ENCODE measurements at places on chromosomes 3 and 15.

- DNase-seq, result no peak
Measured at GRCh38 chr3:12451960-12452359, 32.3 kb upstream of the TSEN2 start.

- no peak for DNase-seq
Measured at GRCh38 chr3:171184372-171184771, 157.9 kb upstream of the SLC2A2 start.

DNA sequence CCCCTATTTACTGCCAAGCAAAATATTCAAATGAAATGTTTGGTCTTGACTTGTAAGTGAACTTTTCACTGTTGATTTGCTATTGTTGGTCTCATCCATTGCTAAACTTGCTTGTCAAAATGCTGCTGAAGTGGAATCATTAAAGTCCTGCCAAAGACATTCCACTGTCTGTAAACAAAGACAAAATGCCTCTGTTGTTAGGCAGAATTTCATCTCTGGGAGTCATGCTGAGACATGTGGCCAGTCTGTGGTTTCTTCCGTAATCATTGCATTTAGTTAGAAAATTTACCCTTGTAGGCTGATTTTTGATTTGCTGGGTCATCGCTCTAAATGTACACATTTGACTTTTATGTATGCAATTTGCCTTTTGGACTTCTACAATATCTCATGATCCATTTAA lies 577.7 kb downstream of the MECOM start:
- no peak for DNase-seq

DNA sequence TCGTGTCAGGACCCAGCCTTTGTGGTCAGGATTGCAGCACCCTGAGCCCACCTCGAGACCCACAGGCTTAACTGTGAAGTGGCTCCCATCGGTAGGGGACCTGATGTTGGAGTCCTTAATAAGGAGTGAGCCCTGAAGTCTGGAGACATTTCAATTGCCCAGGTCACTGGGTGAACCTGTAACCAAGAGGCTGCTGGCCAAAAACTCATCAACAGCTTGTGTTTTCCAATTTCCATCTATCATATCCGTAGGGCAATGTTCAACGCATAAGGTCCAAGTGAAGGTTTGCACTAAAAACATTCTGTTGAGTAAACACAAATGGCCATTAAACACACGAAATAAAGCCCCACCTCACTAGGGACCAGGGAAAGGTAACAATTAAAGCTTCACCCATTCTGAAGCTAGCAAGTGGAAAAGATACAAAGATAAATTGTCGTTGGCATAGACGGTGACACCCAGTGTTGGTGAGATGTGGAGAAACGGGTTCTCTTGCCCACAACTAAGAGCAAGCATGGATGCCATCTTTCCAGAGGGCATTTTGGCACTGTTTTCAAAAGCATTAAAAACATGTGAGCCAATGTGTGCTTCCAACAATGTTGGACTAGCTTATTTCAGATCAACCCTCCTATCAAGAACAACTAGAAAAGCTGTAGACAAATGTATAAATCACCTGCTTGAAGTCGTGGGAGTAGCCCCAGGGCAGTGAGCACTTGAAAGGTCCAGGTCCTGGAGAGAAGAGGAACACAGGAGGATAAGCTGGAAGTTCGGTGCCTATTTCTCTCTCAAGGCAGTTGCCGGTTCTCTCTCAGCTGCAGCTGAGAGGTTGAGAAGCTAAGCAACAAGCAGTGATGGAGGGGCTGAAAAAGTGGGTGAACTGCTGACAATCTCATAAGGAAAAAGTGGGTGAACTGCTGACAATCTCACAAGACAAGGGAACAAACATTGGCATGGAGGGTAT lies 56.3 kb upstream of the PCSK6 start:
- DNase-seq, result no peak

GRCh38 chr3:118476885-118477618 lies 557.6 kb downstream of the IGSF11 start:
- DNase-seq, result no peak

DNA sequence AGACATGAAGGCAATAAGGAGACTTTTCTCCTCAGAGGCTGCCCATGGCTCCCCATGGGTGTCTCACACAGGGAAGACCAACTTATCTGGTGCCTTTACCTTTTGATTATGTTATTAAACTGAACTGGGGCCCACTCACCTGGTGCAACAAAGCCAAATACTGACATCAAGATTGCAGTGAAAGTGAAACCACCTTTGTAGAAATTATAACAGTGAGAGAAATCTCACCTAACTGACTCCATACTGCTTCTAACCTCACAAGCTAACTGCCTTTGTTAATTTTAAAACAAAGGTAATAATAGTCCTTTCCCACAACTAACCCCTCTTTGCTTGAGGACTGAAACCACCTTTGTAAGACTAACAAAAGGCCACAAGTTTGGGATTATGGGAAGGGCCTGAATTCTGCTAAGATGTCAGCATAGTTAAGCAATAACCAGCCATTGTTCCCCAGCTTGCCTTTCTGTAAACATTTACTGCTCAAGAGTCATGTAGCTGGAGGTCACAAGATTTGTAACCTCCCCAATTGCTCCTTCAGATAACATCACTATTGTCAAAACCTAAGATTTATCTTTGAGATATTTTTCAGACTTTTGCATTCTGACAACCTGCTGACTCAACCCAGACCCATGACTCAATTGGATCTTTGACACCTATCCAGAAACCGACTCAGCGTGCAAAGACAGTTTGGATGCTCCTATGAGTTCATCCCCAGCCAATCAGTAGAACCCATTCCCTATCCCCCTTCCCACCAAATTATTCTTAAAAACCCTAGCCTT lies 420.3 kb upstream of the CFAP20DC start:
- DNase-seq, result peak; percentile 14

- no peak for DNase-seq
Measured at GRCh38 chr3:174168026-174168425, 691.1 kb upstream of the NAALADL2 start.

DNA sequence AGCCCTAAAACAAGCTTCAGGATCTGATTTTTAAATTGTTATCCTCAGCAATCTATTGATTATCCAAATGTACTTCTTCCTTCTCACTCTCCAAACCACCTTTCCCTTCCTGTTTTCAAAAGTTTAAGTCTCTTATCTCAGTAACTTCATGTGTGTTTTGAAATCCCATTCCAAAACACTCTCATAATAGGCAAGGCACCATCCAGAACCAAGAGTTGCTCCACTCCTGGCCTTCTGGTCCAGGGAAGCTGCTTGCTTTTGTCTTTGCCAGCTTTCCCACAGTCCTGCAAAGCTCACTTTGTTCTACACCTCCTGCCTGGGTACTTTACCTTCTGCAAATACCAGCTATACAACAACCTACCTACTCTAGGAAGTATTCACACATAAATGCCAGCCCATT lies 63.5 kb downstream of the MLH1 start:
- no peak for DNase-seq

DNA sequence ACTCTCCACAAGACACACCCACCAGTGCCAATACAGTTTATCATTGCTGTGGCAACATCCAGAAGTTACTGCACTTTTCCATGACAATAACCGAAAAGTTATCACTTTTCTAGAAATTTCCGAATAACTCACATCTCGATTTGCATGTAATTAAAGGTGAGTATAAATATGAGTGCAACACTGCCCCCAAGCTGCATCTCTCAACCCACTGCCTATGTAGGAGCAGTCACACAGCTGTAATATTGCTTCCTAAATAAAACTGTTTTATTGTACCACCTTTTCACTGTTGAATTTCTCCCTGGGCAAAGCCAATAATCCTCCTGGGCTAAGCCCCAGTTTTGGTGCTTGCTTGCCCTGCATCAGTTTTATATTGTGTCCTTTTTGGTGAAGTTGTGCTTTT lies 601.0 kb upstream of the EPHA6 start:
- DNase-seq, result no peak

- no peak for DNase-seq
Measured at GRCh38 chr3:105157067-105157765, 209.5 kb upstream of the ALCAM start.

DNA sequence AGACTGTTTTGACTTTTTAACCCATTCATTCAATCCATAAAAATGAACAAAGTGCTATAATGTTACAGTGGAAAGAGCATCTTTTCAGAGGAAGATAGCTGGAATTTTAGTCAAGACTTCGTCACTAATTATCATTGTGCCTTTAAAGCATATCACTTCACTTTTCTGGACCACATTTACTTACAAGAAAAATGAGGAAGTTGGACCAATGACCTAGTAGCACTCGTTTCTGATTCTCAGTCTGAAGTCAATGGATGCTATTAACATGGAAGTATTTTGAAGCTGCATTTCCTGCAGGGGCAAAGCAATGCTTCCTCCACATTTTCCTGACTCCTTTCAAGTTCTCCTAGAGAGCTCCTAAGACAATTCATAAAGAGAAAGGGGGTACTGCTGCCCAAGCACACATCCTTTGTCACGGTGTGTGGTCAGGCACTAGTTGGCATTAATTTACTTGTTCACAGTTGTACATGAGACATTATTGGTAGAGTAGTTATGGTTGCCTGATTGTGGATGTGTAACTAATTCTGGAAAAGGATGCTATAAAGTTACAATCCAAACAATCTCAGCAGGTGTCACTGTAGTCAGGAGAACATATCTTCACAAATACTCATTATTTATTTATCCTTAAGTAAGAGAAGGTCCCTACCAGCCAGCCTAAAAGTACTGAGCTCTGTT lies 1049.1 kb downstream of the FHIT start:
- DNase-seq, result no peak

GRCh38 chr15:77239882-77240608 lies 169.1 kb upstream of the TSPAN3 start:
- no peak for DNase-seq

DNA sequence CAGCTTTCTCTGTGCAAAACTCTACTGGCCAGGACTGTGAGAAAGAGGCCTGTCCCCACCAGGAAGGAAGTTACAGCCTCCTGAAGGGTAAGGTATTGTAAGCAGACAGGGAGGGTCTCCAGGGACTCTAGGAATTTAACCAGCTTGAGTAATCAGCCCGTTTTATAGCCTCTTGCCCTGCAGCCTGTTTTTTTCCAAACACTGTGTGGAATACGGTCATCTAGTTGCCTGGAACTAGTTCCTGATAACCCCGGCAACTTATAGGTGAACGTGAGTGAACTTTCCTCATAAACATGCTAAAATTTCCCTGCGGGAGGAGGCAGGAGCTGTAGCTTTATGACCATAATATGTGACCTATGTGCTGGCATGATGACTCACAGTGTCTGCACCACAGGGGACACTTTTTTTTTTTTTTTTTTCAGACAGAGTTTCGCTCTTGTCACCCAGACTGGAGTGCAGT lies 60.1 kb upstream of the DAZL start:
- no peak for DNase-seq

DNA sequence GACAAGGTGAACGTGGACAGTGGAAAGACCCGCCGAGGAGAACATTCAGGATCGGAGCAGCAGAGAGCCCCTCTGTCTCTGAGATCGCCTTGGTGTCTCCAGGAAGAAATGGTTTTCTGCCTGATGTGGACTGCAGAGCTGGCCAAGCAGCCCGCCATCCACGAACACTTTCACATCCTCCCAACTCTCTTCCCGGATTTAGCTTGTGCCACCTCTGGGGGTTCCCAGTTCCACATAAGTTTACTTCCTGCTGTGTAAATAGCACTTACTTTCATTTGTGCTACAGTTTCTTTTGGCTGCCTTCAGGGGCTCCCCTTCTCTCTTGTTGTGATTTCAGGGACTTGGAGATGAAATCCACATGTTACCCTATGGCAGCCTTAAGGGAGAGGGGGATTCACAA lies 48.4 kb downstream of the SEMA5B start:
- no peak for DNase-seq

GRCh38 chr15:51184627-51185026 lies 89.9 kb upstream of the TNFAIP8L3 start:
- DNase-seq, result no peak

- DNase-seq, result no peak
Measured at GRCh38 chr15:63986185-63986680, 60.1 kb downstream of the DAPK2 start.

- DNase-seq, result no peak
Measured at GRCh38 chr15:79948095-79948695, 22.8 kb downstream of the BCL2A1 start.

DNA sequence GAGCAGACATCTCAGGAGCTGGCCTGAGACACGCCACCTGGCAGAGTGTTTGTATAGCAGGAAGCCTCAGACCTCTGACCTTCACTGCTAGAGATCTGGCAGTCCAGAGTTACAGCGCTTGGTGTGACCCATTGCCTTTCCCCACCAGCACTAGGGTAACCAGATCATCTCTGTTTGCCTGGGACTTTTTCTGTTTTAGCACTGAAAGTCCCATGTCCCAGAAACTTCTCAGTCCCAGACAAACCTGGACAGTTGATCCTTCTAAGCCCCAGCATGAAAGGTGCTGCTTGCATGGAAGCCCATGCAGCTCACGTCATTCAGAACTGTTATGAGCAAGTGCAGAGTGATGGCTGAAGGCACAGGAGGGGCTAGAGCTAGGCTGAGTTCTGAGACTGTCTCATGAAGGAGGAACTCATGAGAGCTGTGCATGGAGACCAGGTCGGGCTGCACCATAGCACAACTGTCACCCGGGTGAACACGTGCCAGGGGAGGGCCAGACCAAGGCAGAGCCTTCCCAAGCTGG lies 18.2 kb upstream of the AHSG start:
- no peak for DNase-seq

- no peak for DNase-seq
Measured at GRCh38 chr3:52046186-52046901, 10.0 kb downstream of the DUSP7 start.

GRCh38 chr3:185900228-185900627 lies 37.6 kb downstream of the TRA2B start:
- DNase-seq, result no peak

GRCh38 chr3:155417119-155417517 lies 123.6 kb upstream of the STRIT1 start:
- DNase-seq, result no peak

DNA sequence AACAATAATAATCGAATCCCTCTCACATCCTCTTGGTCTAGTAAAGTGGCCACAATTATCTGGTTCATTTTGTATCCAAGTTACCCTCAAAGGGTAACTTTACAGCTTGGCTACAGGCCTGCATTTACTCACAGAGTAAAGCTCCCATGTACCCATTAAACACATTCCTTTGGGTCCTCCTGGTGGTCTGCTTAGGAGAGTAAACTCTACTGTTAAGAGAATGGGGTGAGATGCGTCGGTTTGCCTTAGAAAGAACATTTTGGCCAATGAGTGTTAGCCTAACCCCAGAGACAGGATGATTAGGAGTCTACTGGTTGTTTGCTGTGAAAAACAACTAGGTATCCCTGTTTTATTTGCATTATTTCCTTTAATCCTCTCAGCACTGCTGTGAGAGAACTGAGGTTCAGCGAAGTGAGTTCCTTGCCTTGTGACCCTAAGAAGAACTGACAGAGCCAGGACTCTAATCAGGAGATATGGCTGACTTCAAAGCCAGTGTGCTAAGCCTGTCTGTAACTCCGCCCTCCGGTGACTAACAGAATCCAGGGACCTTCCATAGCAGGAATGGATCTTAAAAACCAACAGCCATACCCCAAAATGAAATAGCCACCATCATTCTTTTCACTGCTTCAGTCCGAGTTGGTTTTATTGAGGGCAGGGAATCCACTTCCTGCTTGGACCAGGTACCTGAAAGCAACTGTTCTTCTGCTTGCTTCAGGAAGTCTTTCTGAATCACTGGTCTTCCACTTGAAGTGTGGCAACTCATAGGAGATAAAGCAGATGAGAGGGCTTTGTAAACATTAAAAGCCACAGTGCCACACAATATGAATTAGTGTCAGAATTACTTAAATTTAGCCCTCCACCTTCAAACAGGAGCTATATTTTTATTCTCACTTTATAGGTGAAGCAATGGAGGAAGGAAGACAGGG lies 317.3 kb upstream of the WNT5A start:
- no peak for DNase-seq
